ENCODE measurements at places on chromosomes 4 and X. TPM values are rescaled to one million over a fixed set of nuclear protein-coding genes. Genes with fewer than 3 reads are reported as not detected.
A peak's percentile ranks its signal among the peaks of the same experiment; 100 is the strongest.

The VGLL1 gene
- total RNA-seq, result not detected

DNA sequence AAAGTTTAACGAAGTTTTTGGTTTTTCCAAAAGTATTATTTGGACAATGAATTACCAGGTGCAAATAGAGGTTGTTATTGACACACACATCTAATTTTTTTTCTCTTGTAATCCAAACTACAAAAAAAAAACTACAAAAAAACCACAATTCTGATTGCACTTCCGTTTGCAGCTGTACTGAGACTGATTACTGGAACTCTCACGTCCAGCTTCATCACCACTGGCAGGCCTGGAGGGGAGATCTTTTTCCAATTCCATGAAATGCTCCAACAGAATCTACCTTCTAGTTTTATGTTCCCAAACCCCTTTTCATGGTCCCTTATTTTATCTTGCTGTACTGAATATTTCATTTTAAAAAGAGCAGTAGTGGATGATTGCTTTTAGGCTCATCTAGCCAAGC lies 1118.3 kb downstream of the C4orf33 start:
- H3K36me3 ChIP-seq, result no peaks in the 10 kb centered on the region
- DNase-seq, result no peak
- H3K27me3 ChIP-seq, result no peaks in the 10 kb centered on the region

The GPR82 gene
- not detected for total RNA-seq

The RAB40AL gene
- total RNA-seq, result 0.26 TPM

The PASD1 gene
- total RNA-seq, result not detected

The IL3RA gene
- total RNA-seq, result 3.4 TPM

GRCh38 chr4:152778656-152779512 lies 646 bp downstream of the TIGD4 start:
- H3K27me3 ChIP-seq, result peaks cover 30% of the 10 kb centered on the region
- peak overlapping the region; percentile 97 for H3K27ac ChIP-seq
- H3K4me1 ChIP-seq, result peaks cover 42% of the 10 kb centered on the region
- DNase-seq, result peak; percentile 79

DNA sequence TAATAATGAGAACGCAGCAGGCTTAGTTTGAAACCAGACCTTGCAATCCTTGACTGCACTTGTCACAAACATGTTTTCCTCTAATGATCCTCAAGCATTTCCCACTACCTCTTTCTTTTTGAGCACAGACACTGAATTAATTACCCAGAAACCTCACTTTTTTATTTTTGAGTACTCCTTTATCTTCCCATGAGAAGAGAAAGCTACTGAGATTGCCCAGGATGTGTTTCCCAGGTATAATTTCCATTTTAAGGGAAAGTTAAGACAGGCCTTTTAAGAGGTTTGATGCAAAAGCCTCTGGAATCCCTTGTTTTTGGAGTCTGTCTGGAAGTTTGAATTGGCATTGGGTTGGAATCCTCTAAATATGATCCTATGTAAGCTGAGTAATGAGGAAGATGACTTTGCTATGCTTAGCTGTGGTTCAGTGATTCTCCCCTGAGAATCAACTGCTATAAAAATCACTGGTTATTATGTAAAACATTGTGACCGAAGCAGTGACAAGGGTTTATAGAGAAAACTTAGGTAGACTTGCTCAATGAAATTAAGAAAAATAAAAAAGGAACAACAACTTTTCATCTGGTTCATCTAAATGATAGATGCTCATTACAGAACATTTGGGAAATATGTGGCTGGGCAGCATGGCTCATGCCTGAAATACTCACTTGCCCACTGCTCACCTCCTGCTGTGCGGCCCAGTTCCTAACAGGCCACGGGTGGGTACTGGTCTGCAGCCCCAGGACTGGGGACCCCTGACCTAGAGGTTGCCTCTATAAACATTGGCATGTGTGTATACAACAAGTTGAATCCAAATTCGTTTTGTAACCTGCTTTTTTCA lies 10.8 kb upstream of the RHOH start:
- no peak overlapping the region for H3K27ac ChIP-seq
- H3K27me3 ChIP-seq, result no peaks in the 10 kb centered on the region
- no peak overlapping the region for H3K4me3 ChIP-seq

DNA sequence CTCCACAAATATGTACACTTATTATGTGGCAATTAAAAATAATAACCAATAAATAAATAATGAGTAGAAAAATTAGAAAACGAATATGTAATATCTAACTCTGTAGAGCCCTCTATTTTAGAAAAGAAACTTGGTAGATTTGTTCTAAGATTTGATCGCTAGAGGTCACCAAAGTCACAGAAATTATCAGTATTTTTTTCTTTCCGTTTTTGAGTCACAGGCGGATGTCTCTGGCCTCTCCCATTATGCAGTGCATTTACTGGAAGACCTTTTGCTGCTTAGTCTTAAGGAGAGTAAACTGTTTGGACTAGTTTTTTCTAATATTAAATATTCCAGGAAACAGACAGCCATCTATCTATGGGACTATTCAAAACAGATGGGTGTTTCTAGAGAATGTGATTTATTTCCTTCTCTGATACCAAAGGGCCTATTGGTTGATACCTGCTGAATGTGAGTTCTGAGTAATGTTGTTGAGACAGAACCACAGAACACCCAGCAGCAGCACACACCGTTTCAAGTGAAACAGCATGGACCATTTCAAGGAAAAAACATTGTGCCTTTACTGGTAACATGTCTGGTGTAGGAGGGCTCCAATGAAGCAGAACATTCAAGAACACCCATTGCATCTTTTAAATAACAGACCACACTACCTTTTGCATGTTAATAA lies 34.0 kb upstream of the GYPA start:
- H3K4me1 ChIP-seq, result peaks cover 19% of the 10 kb centered on the region
- H3K36me3 ChIP-seq, result no peaks in the 10 kb centered on the region
- peak overlapping the region; percentile 86 for H3K27ac ChIP-seq

DNA sequence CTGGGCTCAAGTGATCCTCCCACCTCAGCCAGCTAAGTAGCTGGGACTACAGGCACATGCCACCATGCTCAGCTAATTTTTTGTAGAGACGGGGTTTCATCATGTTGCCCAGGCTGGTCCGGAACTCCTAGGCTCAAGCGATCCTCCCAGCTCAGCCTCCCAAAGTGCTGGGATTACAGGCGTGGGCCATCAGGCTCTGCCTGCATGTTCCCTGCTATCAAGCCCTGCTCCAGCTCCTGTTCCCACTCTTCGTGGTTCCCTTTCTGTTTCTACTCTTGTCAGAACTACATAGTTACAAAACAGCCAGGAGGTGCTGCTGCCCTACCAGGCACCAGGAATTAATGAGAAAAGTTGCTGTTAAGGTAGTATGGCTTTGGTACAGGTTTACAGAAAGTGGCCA lies 8.7 kb downstream of the TIMP1 start:
- H3K27me3 ChIP-seq, result no peaks in the 10 kb centered on the region
- H3K4me3 ChIP-seq, result no peak overlapping the region
- H3K36me3 ChIP-seq, result peaks cover under 1% of the 10 kb centered on the region
- no peak for DNase-seq
- H3K4me1 ChIP-seq, result peaks cover 6% of the 10 kb centered on the region
